ENCODE measurements at places on chromosomes 13 and 19. TPM values are rescaled to one million over a fixed set of nuclear protein-coding genes. Genes with fewer than 3 reads are reported as not detected.

The PTGER1 gene
- 0.32 TPM for total RNA-seq

The SPART gene
- 16.3 TPM for total RNA-seq

The RASAL3 gene
- 107 TPM for total RNA-seq

The ZNF613 gene
- total RNA-seq, result 6.3 TPM

The STOML3 gene
- not detected for total RNA-seq

The ZNF284 gene
- total RNA-seq, result 2.5 TPM

The PLVAP gene
- total RNA-seq, result 0.11 TPM

The FUT1 gene
- 0.16 TPM for total RNA-seq

The ACP7 gene
- not detected for total RNA-seq

The ZNF723 gene
- total RNA-seq, result not detected

The ZSWIM4 gene
- total RNA-seq, result 8.4 TPM

The VPS36 gene
- total RNA-seq, result 43.2 TPM
